ENCODE measurements at places on chromosomes 6 and 20.
A peak's percentile ranks its signal among the peaks of the same experiment; 100 is the strongest.

DNA sequence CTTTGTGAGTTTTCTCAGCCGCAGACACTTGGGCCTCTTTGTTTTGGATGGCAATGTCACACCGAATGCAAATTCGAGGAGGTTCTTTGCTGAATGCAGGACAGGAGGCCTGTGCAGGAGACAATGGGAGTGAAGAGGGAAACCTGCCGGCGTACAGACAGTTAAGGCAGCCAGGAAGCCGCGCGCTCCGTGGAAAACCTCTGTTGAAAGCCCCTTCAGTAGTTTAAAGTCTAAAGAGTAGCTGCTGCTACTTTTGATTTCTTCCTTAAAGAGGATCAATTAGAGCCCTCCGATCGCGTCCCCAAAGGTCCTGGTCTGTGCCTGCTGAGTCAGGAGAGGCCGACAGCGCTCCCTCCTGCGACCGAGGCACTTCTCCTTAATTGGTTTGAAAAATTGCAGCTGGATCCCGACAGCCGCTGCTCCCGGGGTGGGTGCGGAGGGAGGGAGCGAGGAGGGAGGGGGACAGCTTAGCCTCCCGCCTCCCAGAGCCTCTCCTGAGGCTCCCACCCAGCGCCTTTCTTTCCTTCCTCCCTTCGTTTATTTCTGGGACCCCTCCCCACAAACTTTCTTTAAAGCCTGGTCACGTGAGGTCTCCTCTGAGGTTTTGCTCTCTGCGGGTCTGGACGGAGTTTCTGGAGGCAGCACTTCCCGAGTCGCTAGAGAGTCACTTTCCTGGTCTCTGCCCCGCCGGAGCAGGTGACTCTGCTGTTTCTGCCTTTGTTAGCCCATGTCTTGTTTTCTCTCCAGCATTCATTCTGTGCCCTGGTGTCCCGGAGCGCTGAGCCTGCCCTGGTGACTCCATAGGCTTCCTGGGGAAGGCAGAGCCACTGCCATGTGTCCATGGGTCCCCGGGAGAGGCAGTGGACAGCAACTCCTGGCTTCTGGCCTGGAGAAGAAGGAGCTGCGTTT, 22.3 kb upstream of the RPP40 start:
- peak; percentile 59 for DNase-seq

DNA sequence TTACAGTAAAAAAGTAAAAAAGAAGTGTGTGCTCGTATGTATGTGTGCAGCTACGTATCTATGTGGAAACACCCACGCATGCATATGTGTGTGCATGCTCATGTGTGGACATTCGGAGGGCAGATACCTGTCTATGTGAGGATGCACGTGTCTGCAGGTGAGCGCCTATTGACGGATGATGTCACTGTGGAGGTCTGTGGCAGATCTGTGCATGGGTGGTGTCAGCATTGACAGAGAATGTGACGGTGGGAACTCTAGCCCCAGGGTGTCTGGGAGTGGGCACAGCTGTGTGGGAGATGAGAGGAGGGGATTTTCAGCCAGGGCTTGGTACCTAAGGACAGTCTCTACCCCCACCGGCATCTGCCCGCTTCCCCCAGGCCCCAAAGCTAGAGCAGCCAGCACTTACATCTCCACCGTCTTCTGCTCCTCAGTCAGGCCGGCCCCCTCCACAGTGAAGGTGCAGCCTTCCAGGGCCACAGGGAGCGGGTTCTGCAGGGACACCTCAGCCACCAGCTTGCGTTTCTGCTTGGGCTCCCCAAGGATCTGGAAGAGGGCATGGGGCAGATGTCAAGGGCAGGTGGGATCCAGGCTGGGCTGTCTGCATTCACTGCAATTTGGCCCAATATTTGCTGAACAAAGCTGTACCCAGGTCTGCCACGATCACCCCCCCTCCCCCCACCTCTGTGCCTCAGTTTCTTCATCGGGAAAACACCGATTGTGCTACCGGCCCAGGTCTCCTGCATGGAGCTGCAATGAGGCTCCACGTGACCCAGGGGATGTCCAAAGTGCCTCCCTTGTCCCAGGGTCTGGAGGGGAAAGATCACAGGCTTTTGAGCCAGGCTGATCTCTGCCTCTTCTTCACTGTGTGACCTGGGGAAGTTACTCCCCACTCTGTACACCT, 34.1 kb downstream of the TGM2 start:
- DNase-seq: no peak

DNA sequence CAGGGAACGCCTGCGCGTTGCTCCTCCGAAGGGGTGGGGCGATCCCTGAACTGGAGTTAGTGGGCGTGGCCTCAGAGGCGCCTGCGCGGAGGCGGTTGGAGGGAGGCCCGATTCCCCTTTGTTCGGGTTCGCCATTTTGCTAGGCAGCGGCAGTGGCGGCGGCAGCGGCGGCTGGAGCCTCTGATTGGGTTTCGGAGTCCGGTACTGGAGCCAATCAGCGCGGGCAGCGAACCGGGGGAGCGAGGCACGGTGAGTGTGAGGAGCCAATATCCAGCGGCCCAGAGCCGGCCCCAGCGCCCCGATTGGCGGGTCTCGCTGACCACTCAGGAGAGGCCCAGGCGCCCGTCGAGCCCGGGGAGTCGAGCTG, at the start of gene NFYA:
Gene NFYA (plus strand): TSS at position 139 of the 367 bp plus-strand sequence. CDS start 6,116 bp downstream, outside the sequence.
- DNase-seq: no peak

GRCh38 chr6:52539607-52540006, 37.3 kb downstream of the TRAM2 start:
- peak; percentile 95 for DNase-seq

DNA sequence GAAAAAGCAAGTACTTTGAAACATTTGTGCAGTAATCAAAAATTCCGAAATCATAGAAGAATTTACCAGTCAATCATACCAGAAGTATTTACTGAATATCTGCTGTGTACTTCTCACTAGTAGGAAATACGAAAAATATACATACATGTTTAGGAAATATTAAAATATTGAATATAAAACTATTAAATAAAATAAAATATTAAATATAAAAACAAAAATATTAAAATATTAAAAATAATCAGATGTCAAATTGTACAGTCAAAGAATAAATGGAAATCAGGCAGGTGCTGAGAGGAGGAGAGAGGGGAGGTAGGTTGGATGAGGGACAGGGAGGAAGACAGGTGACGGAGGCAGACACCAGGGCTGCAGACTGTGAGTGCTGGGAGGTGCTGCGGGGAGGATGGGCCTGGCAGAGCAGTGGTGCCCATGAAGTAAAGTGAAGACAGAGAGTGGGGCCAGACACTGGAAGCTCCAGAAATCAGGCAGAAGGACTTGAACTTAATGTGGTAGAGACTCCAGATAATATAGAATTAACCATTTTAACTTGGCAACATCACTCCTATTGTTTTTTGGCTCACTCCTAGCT, 55.9 kb downstream of the PRKN start:
- DNase-seq: no peak

- no peak for DNase-seq
Measured at GRCh38 chr6:43260791-43261190, 17.5 kb downstream of the TTBK1 start.

- no peak for DNase-seq
Measured at GRCh38 chr6:89874438-89874837, 19.8 kb upstream of the GJA10 start.

- DNase-seq: no peak
Measured at GRCh38 chr6:158584236-158584651, 24.4 kb downstream of the TMEM181 start.

DNA sequence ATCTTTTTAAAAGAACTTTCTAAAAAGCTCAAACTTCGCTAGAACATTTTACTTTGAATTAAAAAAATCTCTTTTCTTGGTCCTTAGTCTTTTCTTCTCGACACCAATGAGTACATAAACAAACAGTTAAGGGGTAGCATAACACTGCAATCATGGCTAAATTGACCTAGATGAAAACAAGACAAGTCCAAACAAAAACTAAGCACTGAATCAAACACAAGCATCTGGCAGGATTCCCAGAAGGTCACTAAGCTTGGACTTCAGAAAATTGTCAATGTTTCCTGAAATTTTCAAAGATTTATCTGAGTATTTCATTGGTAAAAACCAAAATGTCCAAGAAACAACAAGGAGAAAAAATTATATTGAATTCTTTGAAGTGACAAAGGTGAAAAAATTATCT, 5.0 kb downstream of the COL21A1 start:
- no peak for DNase-seq

DNA sequence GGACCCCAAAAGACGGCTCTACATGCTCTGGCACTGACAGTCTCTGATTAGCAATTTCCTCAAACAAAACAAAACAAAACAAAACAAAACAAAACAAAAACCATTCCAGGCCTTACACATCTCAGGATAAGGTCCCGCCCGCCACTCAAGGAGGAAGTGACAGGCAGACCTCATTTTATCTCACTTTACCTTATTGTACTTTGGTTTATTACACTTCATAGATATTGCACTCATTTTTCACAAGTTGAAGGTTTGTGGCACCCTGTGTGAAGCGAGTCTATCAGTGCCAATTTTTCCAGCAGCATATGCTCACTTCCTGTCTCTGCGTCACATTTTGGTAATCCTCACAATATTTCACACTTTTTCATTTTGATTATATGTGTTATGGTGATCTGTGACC, 15.2 kb downstream of the ZBP1 start:
- DNase-seq: no peak

DNA sequence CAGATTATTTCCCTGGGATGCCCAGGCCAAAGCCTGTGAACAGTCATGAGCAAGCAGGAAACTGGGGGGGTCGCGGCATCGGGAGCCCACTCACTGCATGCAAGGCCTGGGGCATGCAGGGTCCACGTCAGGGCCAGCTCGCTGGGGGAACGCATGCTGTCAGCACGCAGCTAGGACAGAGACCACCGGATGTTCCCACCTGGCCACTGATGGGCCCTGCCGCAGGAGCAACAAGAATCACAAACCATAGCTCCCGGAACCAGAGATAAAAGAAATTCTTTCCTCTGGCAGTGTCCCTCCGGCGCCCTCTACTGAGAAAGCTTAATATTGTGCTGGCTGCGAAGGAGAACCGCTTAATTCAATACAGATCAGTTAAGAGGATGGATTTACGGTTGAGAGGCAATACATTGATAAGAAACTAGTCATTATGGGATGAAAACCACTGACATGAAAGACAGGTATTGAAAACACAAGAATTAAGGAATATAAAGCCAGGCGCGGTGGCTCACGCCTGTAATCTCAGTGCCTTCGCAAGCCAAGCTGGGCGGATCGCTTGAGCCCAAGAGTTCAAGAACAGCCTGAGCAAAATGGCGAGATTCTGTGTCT, 32.6 kb downstream of the C6orf15 start:
- DNase-seq: peak; percentile 71

DNA sequence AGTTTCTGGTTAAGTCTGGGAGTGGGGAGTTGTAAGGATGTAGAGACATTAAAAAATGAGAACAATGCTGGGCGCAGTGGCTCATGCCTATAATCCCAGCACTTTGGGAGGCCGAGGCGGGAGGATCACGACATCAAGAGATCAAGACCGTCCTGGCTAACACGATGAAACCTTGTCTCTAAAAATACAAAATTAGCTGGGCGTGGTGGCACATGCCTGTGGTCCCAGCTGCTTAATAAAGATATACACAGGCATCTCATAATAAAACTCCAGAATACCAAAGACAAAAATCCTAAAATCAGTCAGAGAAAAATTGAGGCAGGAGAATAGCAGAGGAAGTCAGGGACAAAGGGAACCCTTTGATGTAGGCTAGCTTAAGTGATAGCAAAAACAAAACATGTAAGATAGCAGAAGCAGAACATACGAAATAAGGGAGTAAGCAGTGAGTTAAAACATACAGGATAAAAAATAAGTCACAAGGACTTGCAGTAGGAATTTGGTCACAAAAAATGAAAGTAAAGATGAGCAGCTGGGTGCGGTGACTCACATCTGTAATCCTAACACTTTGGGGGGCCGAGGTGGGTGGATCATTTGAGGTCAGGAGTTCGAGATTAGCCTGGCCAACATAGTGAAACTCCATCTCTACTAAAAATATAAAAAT, 23.6 kb downstream of the DDX43 start:
- peak; percentile 30 for DNase-seq

DNA sequence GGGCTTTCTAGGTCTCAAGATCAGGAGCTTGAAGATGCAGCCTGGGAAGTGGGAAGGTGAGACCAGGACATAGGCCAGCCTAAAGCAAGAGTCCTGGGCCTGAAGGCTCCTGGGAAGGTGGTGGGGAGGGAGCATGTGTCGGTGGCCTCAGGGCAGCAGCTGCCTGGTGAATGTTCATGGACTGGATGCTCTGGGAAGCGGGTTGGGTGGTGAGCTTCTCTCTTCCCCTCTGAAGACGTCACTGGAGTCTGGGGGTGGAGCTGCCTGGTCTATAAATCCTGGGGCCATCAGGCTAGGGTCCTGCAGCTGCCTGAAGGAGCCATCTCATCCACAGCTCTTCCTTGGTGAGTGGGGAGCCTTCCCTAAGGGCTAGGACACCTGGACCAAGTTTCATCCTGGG, at the start of gene GNRH2:
Gene GNRH2 (plus strand): TSS at position 301 of the 400 bp plus-strand sequence. CDS start 793 bp downstream, outside the sequence.
- DNase-seq: no peak

- DNase-seq: peak; percentile 86
Measured at GRCh38 chr6:152380351-152380767, 256.8 kb downstream of the SYNE1 start.

GRCh38 chr20:50724112-50724725, 7.2 kb upstream of the PARD6B start:
- DNase-seq: no peak

DNA sequence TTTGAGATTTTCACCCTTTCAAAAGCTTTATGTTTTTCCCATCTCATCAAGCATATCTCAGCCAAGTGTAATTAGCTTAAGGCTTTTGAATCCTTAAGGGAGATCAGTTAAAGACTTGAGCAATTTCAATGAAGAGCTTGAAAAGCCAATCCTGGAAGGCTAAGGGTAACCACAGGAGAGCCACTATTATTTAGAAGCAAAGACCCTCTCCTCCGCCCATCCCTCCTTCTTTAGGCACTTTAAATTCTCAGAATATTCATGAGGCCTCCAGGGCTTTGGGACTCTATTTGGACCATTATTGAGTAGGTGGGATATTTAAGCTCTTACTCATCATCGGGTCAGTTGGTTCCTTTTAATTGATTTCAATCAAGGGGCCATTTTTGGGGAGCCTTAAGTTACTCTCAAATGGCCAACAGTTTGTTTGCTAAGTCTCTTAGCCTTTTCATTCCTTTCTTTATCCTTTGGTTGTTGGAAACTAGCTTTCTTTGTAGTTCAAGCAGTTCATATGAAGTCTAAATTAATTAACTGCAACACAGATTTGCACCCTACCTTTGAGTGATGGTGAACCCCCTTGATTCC, 567.2 kb downstream of the KIF16B start:
- no peak for DNase-seq

DNA sequence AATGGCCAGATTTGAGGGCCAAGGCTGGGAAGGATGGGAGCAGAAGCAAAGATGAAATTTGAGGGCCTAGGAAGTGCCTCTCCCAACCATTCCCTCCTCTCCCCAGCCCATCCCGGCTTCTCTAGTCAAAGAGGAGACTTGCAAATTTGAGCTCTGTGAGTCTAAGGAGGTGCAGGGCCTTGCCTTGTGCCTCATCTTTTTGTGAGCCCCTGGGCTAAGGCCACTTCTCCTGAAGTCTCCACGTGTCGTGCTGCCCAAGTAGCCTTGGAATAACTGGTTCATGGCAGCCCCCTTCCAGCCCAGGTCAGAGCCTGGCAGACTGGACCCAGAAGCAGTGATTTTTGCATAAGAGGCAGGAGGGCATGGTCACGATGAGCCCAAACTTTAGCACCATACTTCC, 6.7 kb downstream of the PTGIS start:
- DNase-seq: no peak
